ENCODE measurements at places on chromosomes 2 and 18.

GRCh38 chr2:229686122-229686919 lies 28.0 kb downstream of the DNER start:
- no peak for DNase-seq

DNA sequence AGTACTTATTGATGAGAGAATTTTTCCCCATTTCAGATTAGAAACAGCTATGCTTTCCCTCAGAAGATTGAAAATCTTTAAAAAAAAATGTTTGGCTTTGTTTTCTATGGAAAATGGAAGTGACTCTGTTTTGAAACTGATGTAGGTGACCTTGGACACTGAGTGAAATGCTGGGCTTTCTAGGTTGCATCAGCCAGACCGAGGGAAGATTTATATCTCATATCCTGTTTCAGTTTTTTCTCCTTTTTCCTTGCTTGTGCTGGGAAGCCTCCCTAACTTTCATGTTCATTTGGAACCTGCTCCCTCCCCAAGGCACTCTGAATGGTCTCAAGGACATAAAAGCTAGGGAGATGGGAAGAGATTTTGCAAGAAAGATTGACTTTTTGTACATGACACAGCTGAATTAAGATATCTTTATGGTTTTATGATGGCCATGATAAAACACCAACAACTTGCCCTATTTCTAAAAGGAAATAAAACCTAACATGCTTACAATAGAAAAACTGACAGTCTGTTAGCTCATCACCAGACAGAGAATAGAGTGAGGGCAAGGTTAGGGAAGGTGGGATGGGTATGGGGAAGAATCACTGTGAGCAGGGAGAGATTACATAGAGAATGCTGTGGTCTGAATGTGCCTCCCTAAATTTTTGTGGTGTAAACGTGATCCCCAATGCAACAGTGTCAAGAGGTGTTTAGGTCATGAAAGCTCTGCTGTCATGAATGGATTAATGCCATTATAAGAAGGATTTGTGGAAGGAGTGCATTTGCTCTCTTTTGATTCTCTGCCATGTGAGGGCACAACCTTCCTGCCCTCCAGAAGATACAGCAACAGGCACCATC lies 249.7 kb downstream of the TPGS2 start:
- DNase-seq = no peak

DNA sequence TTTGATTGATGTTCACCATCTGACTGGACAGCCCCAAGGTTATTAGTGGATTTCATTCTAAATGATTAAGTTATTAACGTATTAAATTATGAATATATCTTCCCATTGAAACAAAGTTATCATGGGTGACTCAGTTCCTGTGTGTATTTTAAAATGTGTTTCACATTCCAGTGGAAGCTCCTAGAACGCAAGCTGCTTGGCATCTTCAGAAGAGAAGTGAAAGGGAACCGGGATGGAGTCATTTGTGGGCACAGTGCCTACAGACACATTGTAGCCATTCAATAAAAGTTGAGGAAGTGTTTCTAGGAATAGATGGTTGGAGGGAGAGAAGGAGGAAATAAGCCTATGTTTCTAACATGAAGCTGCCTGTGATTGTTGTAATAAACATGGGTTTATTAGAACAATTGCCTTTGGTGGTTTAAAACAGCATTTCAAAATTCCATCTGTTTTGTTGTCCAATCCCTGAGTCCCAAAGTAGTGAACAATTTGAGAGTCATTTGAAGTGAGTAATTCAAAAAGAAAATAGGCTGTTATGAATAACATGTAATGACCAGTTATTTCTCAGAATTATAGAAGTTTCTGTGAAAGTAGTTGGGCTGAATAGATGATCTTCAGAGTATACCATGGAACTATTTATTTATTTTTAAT lies 143.5 kb downstream of the PKP4 start:
- DNase-seq = no peak

- DNase-seq = no peak
These were observed 261.0 kb downstream of the TPGS2 start for GRCh38 chr18:36567800-36568199.

GRCh38 chr2:207852791-207853190 lies 83.1 kb upstream of the FZD5 start:
- DNase-seq = no peak

DNA sequence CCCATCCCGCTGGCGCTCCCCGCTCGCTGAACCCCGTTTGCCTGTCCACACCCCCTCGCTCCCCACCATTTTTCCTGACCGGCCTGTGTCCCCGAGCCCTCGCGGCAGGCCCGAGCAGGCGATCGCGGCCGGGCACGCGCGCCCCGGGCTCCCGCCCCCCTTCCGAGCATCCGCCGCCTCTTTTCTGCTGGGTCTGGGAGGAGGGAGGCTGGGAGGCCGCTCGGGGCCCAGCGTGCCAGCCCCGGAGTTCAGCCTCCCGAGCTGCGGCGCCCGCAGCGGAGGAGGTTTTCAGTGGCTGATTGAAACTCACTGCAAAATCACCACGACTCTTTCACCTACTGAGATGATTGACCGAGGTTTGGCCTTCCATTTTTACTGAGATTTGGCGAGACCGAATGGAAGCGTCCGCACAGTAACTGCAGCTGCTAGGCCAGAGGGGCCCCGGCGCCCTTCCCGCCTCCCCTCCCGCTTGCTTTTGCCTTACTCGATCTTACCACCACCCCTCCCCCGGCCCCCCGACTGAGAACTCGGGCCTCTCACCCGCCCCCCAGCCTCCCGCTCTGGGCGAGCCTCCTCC lies 4.8 kb downstream of the SOX11 start:
- DNase-seq = no peak

DNA sequence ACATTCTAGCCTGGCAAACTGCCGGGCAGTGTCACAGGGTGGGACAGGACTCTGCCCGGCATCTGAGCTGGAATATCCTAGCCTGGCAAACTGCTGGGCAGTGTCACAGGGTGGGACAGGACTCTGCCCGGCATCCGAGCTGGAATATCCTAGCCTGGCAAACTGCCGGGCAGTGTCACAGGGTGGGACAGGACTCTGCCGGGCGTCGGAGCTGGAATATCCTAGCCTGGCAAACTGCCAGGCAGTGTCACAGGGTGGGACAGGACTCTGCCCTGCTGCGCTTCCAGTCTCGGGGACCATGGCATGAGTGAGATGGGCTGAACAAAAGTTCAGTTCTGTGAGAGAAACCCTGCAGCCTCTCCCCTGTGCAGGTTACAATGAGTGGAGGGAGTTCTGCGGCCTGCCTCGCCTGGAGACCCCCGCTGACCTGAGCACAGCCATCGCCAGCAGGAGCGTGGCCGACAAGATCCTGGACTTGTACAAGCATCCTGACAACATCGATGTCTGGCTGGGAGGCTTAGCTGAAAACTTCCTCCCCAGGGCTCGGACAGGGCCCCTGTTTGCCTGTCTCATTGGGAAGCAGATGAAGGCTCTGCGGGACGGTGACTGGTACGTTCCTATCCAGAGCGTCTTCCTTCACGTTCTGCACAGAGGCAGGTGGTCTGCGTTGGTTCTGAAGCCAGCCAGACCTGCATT lies 80.3 kb downstream of the TPO start:
- no peak for DNase-seq

DNA sequence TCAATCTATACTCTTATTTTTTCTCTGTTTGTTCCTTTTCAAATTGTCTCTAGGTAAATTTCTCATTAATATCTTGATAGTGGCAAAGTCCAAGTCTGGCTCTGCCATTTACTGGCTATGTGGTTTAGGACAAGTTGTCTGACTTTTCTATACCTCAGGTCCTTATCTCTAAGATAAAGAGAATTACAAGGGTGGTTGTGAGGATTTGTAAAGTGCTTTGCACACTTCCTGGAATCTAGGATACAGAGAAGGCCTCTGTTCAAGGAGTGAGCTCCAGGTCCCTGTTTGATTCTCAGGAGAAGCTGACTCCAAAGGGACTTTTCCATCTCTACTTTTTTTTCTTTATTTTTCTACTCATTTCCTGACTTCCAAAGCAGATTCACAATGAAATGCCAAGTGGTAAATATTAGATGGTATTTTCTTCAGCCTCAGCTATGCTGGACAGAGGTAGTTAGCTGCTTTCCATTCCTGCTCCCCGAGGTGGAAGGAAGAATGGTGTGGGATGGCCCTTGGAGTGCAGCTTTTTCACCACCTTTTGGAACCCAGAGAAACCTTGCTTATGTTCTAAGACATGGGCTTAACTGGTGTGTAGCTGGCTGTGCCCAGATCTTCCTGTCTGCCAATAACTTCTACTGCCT lies 90.5 kb downstream of the GALNT1 start:
- no peak for DNase-seq

DNA sequence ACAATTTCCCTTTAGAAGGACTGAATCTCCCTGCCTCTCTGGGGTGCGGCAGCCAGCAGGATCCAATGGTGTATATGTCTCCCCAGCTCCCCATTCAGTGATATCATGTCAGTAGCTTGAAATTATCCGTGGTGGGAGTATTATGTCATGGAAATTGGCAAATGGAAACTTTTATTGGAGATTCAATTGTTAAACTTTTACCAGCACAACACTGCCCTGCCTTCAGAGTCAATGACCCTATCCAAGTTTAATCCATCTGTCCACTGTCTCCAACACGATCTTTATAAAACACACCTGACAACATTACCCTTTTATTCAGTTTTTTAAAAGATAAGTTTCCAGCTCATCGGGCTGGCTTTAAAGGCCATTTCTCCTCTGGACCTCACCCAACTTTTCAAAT lies 5.0 kb upstream of the IL1RN start:
- DNase-seq = no peak

DNA sequence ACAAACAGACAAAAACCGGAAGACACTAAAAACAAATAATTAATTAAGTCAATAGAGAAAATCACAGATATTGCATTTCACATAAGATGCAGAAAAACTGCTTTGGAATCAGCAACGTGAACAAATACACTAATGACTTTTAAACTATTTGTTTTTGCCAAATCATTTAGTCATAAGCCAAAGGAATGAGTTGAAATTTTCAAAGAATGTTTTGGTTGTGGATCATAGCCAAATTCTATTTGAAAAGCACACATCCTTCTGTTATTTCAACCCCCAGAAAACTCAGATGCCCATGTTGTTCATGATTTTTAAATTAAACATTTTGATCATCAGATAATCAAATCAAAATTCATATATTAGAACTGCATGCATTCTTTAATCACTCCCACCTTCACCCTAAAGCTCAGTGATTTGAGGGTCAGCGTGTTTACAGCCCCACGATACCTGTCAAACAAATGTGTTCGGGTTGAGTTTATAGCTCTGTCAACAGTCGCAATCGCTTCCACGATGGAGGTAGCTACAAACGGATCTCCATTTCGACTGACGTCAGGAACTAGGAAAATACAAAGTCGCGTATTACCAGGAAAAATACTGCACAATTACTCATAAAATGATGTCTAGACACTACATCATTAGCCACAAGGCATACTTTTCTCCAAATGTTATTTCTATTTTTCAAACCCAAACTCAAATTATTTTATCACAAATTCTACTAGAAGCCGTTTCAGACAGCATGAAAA lies 90.2 kb downstream of the PXDN start:
- DNase-seq = no peak

DNA sequence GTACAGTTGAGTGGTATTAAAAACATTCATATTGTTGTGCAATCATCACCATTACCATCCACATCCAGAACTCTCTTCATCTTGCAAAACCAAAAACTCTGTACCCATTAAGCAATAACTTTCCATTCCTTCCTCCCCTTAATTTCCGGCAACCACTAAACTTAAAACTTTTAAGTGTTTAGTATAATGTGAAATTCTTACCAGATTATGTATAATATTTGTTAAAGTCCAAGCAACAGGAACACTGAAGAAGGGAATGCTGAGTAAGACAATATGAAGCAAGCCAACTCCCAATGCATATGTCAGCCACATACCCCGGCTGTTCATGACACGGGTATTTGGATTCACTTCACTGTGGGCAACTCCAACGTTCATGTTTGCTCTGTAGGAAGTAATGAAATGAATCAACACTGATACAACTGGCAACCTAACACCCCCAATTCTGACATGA lies 1.9 kb downstream of the ORMDL1 start:
- peak; percentile 25 for DNase-seq

DNA sequence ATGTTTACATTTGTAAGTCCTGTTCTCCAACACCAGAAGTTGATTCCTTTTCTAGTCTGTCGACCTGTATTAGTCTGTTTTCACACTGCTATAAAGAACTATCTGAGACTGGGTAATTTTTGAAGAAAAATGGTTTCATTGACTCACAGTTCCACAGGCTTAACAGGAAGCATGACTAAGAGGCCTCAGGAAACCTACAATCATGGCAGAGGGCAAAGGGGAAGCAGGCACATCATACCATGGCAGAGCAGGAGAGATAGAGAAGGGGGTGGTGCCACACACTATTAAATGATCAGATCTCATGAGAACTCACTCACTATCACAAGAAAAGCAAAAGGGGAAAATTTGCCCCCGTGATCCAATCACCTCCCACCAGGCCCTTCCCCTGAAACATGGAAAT lies 112.8 kb upstream of the MAP3K20 start:
- no peak for DNase-seq

DNA sequence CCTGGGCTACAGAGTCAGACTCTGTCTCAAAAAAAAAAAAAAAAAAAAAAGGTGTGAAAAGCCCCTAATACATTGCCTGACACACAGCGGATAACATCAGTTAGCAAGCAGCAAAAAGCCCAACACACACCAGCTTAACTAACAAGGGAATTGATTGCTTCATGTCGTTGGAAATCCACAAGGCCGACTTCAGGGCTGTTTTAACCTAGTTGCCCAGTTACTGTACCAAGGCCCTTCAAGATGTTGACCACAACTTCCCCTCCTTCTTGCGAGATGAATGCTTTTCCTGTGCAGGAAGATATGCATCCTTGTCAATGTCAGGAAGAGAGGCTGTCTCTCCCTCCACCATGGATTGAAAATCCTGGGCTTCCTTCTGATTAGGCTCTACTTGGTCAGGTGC lies 202.9 kb downstream of the MIB1 start:
- no peak for DNase-seq
